Midbrain (tissue), 1 donor: ENCODE measurements at places on chromosomes 3 and 15.

GRCh38 chr15:48802257-48802656 lies 8.6 kb downstream of the CEP152 start:
- DNase-seq = no peak

DNA sequence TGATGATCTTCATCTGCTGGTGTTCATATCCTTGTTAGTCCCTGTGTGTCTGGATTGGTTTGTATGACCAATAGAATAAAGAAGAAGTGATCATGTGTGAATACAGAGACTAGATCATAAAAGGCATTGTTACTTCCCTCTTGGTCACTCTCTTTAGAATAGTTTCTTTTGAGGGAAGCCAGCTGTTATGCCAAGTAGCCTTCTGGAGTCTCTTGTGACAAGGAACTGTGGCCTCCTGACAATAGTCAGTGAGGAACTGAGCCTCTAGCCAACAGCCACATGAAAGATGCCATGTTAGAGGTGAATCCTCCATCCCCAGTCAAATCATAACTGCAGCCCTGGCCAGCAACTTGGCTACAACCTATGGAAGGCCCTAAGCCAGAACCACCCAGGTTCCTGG lies 63.0 kb upstream of the SMAD3 start:
- DNase-seq = no peak

DNA sequence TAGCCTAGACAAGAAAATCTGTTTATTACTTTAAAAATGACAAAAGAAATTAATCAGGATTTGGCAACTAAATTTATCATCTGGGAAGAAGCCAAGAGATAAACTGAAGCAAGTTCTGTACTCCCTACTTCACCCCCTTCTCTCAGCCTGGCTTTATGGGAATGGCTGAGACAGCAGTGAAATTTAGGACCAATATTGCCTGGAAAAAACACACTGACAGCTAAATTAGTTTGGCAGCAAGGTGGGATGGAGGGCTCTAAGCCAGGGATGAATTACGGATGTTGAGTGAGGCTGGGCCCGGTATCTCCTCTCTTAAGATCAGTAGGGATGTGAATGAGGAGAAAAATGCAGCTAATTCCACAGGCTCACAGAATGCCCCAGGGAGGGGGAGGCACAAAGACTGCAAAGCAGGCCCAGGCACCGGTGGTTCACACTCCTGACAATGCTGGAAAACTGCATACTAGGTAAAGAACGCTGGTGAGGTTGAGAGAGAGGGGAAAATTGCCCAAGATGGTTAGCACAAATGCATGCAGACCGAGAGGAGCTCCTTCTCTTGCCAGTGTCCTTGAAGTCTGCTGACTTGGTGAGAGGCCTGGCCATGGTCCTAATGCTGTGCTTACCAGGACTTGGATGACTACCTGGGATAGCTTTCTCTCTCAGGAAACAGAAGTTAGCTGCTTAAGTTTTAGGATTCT lies 89.0 kb downstream of the WDR76 start:
- DNase-seq = no peak

DNA sequence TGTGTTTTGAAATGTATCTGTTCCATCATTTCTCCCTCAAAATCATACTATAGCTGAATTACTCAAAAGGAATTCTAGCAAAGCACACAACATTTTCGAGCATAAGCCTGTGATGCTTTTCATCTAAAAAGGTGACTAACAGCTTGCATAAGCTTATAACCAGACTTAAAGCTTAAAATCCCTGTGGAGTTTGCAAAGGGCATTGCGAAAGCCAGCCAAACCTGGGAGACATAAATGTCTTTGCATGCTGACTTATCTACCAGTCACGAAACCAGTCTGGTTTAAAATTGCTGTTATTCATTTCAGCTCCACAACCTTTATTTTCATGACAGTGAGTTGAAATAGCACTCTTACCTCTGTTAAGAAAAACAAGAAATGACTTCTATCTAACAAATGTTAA lies 35.6 kb upstream of the LIPC start:
- no peak for DNase-seq

- no peak for DNase-seq
These were observed 448 bp downstream of the SLC12A8 start for GRCh38 chr3:125212091-125212508.

GRCh38 chr15:85865070-85865684 lies 70.5 kb upstream of the KLHL25 start:
- DNase-seq = peak; percentile 32

GRCh38 chr3:135558150-135558783 lies 407.3 kb upstream of the PPP2R3A start:
- no peak for DNase-seq

- DNase-seq = no peak
These were observed 1.8 kb upstream of the STT3B start for GRCh38 chr3:31530960-31531335.

GRCh38 chr3:45084820-45085816 lies 59.0 kb downstream of the CLEC3B start:
- DNase-seq = no peak

DNA sequence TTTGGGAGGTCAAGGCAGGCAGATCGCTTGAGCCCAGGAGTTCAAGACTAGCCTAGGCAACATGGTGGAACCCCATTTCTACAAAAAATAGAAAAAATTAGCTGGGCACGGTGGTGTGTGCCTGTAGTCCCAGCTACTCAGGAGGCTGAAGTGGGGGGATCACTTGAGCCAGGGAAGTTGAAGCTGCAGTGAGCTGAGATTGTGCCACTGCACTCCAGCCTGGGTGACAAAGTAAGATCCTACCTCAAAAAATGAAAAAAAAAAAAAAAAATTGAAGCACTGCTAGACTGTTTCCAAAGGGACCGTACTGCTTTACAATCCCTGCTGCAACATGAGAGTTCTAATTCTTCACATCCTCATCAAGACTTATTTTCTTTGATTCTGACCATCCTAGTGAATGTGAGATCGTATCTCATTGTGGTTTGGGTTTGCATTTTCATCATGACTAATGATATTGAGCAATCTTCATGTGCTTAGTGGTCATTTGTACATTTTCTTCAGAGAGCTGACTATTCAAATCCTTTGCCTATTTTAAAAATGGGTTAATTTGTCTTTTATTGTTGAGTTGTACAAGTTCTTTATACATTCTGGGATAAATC lies 10.8 kb downstream of the CMTM8 start:
- no peak for DNase-seq

- no peak for DNase-seq
These were observed 37.9 kb downstream of the PPCDC start for GRCh38 chr15:75061272-75061671.

- DNase-seq = no peak
These were observed 3.0 kb upstream of the RAD18 start for GRCh38 chr3:8966150-8966819.

DNA sequence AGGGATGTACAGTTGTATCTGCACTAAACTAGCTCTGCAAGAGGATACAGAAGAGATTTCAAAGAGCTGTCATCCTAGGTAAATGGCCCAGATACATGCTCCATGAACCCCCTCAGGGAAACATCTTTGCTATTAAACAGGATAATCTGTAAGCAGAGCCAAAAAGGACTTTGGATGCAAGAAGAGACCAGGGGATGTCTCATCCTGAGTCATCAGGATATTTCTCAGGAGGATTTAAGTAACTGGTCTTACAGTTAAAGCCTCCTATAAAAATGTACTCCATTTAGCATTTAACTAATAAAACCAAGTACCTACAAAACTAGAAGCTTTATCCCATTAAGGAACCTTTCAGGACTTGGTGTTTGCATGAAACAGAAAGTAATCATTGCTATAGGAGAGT lies 48.2 kb upstream of the PHLDB2 start:
- DNase-seq = no peak

- DNase-seq = peak; percentile 49
These were observed 9.9 kb upstream of the PAQR9 start for GRCh38 chr3:142973217-142974009.

- no peak for DNase-seq
These were observed 137.9 kb downstream of the NEO1 start for GRCh38 chr15:73190189-73190601.

- DNase-seq = no peak
These were observed 55.3 kb downstream of the RSRC1 start for GRCh38 chr3:158165141-158165655.

DNA sequence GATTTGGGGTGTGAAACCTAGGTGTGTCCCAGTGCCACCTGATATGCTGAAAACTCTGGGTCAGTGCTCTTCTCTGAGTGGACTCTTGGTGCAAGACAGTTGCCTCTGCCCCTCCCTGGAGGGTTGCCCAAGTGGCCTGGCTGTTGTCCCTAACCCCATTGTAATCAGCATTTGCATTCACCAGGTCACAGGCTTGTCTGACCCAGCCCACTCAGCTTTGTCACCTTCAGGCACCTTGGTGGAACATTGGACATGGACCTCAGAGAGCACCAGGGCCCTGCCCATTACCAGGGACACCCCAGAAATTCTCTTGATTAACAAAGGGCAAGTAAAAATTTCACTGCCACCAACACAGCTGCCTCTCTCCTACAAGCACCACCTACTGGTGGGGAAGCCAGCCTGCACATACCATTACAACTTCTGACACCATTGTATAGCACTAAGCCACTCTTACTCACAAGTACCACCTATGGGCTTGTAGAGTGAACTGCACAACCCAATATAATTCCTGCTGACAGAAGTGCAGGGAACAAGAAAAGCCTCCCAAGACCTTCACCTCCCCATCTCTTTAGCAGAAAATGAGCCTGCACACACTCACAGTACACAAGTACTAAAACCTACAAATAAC lies 324.6 kb downstream of the EPHA6 start:
- no peak for DNase-seq

DNA sequence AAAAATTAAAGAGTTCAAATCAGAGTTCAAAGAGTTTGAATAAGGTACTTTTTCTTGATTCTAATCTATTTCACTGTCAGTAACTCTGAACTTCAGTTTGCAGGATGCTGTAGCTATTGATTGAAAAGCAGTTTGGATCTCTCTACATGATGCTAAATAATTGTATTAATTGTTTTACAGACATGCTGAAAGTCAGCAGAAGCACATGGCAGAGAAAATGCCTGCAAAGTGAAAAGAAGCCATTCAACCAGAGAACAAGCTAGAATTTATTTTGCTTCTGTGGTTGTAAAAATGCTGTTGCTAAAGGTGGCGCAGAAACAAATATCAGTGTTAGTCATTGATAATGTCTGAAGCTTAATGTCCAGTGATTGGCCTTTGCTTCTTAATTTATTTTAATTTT lies 92.1 kb upstream of the IL12A start:
- no peak for DNase-seq

- DNase-seq = no peak
These were observed 63.0 kb downstream of the ARHGAP31 start for GRCh38 chr3:119357190-119357589.

DNA sequence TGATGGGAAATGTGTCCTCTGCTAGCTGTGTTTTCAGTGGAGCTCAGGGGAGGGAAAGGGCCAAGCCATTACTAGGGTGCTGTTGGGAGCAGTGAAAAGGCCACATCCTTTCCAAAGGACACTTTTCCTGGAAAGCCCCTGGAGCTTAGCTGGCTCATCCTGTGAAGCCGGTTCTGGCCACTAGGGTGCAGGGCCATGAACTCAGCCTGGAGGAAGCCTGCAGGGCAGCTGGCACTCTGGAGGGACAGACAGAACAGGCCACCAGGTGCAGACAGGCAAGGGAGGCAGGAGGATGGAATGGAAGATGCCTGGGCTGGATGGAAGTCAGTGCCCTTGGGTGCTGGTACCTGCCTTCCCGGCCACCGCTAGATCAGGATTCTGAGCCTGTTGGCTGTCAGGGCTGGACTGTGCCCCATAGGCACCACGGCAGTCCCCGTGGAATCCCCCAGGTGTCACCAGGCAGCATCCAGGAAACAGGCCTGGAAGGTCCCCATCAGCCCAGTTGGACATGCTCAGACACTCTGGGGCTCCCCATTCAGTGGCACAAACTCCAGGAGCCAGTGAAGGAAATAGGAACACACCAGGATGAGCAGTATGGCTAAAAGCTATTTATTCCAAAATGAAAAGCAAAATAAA lies 76.2 kb upstream of the C2CD4B start:
- DNase-seq = no peak

DNA sequence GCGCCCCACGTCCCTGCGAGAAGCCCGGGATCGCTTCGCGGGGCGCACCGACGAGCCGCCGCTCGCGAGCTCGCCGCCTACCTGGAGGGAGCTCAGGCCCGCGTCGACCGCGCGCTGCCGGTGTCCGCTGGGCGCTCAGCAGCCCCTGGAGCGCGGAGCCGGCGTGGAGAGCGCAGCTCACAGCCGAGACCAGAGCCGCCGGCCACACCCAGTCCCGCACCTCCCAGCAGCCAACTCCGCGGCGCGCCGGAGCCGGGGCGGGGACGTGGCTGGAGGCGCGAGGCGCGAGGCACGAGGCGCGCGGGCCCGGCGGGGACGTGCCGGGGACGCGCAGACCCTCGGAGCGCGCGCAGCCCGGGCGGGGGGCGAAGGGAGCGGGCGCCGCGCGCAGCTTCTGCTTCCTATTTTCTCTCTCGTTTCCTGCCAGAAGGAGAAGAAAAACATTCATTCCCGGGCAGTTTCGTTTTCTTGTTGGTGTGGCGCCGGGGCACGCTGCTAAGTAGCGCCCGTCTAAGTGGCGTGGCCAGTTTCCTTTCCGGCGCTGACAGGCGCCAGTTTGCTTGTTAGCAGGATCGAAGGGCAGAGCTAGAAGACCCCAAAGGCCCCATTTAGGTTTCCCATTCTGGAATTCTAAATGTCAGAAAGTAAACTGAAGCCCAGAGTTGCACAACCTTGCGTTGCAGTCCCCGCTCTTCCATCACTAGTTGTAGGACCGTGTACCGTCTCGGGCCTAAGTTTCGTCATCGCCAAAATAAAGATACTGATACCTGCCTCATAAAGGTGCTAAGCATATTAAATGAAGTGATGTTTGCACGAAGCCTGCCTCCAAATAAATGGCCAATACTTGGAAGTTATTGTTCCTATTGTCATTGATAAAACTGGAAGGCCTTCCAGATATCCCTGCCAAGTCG lies at the start of gene GNB4:
TSS of gene GNB4 (minus strand) at position 206 of the 911 bp plus-strand sequence. CDS start 25,270 bp downstream, outside the sequence.
- DNase-seq = peak; percentile 64

DNA sequence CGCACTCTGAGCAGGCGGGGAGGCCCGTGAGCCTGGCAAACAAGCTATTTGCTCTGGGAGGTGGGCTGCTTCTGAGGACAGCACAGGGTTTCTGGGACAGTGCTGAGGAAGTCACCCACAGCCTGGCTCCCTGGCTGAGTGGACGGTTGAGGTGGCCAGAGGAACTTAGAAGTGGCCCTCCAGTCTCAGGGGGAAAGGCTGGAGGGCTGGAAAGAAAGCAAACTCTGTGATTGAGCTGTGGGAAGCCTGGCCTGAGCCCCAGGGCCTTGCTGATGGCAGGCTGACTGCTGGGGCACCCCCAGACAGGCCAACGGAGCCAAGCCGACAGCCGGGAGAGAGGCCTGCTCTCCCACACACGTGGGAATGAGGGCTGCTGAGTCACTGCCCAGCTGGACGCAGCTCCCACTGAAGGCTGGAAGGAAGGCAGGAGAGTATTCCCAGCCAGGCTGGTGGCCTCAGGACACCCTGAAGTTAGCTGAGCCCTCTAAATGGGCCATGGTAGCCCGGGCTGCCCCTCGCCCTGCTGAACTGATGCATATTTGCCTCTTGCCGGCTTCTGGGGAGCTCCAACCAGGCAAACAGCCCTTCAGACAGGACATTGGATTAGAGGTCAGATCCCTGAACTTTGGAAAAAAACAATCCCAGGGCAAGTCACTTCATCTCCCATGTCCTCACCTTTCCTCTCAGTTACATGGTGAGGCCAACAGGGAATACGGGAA lies 98.0 kb upstream of the TLE3 start:
- DNase-seq = peak; percentile 71

- peak; percentile 36 for DNase-seq
These were observed 6.2 kb upstream of the MAP1A start for GRCh38 chr15:43511012-43511885.
